ENCODE measurements at places on chromosomes 6 and 20. TPM values are rescaled to one million over a fixed set of nuclear protein-coding genes. Genes with fewer than 3 reads are reported as not detected.

GRCh38 chr6:79670789-79671188 lies 39.7 kb downstream of the SH3BGRL2 start:
- no peak for DNase-seq

DNA sequence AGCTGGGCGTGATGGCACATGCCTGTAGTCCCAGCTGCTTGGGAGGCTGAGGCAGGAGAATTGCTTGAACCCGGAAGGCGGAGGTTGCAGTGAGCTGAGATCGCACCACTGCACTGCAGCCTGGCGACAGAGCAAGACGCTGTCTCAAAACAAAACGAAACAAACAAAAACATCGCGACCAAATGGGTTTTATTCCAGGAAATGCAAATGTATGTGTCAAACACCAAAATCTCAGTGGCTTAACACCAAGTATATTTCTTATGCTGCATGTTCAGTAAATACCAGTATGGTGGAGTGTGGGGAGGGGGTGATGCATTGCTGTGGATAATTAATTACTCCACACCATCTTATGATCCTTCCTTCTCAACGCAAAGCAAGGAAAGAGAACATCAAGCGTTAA lies 28.1 kb downstream of the ACTR5 start:
- DNase-seq: peak; percentile 33

DNA sequence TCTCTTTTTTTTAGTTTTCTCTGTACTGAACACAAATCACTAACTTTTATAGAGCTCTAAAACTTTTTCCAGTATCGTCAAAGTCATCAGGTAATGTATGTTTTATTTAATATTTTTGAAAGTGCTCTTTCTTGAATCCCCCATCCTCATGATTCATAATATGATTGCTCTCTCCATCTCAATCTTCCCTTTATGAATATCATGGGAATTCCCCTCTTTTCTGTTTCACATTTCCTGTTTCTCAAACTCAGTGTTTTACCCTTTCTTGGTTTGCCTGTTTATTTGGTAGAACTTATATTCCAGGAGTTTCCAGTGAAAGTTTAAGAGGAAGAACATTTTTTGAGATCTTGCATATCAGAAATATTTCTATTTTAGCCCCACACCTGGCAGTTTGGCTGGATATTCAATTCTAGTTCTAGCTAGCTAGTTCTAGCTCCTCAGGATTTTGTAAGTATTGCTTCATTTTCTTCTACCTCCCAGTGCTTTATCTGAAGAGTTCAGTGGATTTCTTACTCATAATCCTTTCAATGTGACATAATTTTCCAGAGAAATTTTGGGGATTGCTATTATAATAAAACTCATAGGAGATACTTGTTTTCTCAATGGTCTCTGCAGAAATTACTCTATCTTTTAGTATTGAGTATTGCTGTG lies 6.1 kb upstream of the C6orf58 start:
- DNase-seq: no peak

GRCh38 chr6:12022953-12023388 lies 10.9 kb downstream of the HIVEP1 start:
- DNase-seq: no peak

DNA sequence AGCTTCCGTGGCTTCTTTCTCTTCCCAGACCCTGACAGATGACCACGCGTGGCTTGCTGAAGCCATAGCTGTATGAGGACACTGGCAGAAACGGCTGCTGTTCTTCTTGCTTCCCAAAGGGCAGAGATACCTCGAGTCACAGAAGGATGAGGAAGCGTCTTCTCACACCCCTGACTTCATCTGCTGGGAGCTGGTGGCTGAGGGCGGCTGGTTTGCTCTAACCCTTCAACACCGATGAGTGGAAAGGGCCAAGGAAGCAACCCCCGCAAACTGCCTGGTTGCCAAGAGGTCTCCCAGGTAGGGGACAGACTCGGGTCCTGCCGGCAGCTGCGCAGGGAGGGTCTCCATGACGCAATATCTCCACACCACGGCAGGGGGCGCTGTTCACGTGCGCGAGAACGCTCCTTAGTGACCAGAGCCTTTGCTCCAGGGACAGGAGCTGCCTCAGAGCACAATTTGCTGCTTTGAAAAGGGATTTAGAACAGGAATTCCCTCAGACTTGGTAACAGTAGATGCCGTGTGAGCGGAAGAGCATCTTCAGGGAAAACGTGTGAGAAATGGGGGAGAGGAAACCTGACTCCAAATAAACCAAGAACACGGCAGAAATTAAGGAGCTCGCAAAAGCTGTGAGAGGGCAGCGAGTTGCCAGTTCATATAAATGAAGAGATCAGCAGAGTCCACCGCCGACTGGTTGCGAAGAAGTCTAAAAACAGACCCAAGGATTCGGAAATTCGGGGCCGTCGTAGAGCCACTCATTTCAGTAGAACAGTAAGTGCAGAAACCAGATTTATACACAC lies 80.2 kb downstream of the ERMARD start:
- DNase-seq: peak; percentile 38

DNA sequence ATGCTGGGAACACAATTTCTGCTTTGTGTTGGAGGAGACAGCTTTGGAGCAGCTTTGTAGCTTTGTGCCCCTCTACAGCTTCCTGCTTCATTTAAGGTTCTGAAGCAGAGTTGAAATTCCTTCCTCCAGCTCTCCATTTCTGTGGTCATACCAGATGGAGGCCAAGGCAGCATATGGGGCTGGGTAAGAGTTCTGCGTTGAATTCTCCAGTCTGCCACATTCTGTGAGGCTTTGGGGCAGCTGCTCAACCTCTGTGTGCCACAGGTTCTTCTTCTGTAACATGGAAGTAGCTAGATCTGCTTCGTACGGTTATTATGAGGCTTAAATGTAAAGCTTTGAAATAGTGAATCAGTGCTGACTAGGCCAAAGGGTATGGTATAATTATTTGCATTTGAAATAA lies 2.9 kb upstream of the TRIM26 start:
- DNase-seq: no peak

DNA sequence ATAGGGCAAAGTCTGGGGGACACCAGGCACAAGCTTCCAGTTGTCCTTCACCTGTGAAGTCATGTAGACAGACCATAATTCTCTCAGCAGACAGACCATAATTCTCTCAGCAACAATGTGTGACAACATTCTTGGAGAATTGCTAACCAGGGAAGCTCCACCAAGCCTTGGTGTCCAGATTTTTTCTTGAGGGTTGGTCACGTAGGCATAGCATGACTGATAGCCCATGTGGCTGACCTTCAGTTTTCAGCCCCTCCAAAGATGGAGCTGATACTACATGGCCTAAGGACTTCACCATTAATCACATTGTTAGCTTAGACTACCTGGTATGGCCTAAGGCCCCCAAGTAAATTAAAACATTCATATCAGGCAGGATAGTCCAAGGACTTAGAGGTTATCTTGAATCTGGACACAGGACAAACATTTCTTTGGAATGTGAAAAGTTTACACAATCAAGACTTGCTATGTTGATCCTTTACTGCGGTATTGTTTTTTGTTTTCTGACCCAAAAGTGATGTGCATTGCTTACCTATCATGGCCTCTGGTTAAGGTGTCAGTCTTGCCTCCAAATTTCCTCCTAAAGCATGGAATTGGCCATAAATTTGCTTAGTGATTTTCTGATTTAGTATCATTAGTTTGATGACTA lies 76.9 kb downstream of the CEP57L1 start:
- no peak for DNase-seq

Gene ADGRF4
- not detected for total RNA-seq

Gene C20orf144
- 0.47 TPM for total RNA-seq

Gene RSPH4A
- total RNA-seq: 1.1 TPM

Measured in naive thymus-derived CD8-positive, alpha-beta T cell (primary cell).